ENCODE measurements at places on chromosomes 11 and 22.

- DNase-seq: no peak
These were observed 361.1 kb downstream of the ETS1 start for GRCh38 chr11:128226106-128226716.

- no peak for DNase-seq
These were observed 234.0 kb downstream of the ST3GAL4 start for GRCh38 chr11:126589492-126589803.

DNA sequence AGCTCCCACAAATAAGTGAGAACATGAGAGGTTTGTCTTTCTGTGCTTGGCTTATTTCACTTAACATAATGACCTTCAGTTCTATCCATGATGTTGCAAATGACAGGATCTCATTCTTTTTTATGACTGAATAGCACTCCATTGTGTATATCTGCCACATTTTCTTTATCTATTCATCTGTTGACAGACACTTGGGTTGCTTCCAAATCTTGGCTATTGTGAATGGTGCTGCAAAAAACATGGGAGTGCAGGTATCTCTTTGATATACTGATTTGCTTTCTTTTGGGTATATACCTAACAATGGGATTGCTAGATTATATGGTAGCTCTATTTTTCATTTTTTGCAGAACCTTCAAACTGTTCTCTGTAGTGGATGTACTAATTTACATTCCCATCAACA is 13.3 kb downstream of the GVQW3 start:
- no peak for DNase-seq

- DNase-seq: no peak
These were observed 109.4 kb upstream of the E2F8 start for GRCh38 chr11:19350160-19350559.

- no peak for DNase-seq
These were observed 100.3 kb upstream of the AKIP1 start for GRCh38 chr11:8810540-8811301.

DNA sequence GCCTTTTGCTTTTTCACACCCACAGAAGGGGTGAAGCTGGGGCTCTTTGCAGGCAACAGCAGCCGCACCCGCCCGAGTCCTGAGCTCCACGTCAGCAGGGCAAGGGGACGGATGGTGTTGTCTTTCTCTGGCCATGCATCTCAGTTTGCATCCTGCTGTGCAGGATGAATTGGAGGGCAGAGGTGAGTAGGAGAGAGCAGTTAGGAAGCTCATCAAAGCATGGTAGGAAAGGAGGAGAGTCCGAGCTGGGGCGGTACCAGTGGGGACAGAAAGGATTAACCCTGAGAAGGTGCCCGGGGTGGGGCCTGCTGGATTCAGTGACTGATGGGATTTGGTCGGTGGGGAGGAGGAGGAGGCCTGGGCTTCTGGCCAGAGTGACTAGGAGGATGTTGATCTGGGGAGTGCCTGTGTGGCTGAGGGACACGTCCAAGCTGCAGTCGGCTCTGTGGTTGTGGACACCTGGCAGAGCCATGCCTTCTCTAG is 14.6 kb downstream of the FAM83F start:
- DNase-seq: no peak

DNA sequence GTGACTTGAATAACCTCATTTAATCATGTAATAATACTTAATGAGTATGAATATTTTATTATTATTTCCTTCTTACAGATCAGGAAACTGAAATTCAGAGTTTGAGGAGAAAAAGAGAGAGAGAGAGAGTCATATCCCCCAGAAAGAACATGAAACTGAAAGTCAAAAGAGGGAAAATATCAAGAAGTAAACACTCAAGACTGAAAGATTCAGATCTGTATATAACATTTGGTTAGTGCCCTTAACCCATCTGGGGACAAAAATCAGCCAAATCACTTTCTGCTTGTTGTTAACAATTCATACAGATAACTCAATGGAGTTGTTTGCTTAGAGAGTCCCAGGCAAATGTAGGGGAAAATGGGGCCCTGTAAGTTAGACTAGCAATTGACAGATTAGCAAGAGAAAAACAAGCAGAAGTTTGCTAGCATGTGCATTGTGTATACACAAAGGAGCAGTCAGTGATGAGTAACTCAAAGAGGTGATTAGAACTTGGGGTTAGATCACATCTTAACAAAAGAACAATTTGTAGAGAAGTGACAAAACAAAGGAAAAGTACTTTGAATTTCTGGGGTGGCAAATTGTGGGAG is 25.9 kb upstream of the MMP13 start:
- DNase-seq: no peak

DNA sequence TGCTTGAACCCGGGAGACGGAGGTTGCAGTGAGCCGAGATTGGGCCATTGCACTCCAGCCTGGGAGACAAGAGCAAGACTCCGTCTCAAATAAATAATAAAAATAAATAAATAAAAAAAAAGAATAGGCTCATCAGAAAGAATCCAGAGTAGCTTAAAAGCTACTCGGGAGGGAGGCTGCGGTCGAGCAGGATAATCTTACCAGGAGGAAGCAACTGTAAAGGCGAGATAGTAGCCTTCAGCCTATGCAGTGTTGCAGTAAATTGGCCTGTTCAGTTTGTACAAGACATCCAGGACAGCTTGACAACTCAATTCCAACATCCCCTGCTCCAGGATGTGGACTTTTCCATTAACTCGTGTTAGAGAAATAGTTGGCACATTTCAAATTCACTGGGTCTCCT is 1164.7 kb downstream of the LRRC4C start:
- DNase-seq: no peak

DNA sequence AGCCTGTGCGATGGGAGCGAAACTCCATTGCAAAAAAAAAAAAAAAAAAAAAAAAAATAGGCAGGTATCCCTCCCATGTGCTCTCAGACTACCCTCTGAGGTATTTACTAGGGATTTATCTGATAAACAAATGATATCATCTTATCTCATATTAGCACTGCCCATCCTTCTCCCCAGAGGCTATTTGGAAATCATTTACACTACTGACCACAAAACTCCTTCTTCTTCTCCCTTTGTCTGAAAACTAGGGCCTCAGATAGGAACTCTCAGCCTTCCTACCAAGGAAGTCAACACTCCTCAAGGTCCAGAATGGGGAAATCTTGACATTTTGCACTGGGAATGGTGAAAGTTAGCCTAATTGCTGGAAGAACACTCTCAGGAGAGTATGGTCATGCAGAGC is 46.4 kb downstream of the LARGE2 start:
- DNase-seq: no peak

DNA sequence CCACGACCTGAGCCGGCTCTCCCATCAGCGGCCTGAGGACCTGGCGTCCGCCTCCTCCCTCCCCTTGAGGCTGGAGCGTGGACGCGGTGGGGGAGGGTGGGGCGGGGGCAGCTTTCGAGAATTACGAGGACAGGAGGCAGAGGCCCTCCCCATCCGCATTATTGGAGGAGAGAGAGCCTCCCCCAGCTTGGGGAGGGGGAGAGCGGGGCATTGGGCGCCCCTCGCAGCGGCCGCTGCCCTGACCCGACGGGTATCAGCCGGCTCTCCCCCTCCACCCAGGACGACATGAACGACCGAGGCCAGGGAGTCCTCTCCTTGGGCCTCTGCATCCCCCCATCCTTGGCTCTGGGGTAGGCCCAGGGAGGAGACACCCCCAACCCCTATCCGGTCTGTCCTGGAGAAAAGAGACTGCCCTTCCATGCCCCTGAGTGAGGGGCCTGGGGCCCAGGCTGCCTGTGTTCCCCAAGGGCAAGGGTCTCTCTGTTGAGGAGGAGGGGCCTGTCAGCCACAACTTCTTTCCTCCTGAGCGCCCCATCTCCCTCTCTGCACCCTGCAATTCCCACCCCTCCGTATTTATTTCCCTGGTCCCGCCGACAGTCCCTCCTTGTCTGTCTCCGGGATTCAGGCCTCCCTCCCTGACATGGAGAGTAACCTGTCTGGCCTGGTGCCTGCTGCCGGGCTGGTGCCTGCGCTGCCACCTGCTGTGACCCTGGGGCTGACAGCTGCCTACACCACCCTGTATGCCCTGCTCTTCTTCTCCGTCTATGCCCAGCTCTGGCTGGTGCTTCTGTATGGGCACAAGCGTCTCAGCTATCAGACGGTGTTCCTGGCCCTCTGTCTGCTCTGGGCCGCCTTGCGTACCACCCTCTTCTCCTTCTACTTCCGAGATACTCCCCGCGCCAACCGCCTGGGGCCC is 495 bp downstream of the GPR137 start:
- DNase-seq: no peak

DNA sequence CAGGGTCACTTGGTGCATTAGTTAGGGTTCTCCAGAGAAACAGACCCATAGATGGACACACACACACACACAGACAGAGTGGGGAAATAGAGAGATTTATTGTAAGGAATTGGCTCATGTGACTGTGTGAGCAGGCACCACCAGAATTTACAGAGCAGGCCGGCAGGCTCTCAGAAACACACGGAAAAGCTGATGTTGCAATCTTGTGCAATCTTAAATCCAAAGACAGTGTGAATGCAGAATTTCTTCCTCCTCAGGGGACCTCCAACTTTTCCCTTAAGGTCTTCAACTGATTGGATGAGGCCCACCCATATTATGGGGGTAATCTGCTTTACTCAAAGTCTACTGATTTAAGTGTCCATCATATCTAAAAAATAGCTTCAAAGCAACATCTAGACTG is 49.8 kb downstream of the APIP start:
- DNase-seq: no peak

GRCh38 chr11:8805296-8805695 is 105.7 kb upstream of the AKIP1 start:
- no peak for DNase-seq

DNA sequence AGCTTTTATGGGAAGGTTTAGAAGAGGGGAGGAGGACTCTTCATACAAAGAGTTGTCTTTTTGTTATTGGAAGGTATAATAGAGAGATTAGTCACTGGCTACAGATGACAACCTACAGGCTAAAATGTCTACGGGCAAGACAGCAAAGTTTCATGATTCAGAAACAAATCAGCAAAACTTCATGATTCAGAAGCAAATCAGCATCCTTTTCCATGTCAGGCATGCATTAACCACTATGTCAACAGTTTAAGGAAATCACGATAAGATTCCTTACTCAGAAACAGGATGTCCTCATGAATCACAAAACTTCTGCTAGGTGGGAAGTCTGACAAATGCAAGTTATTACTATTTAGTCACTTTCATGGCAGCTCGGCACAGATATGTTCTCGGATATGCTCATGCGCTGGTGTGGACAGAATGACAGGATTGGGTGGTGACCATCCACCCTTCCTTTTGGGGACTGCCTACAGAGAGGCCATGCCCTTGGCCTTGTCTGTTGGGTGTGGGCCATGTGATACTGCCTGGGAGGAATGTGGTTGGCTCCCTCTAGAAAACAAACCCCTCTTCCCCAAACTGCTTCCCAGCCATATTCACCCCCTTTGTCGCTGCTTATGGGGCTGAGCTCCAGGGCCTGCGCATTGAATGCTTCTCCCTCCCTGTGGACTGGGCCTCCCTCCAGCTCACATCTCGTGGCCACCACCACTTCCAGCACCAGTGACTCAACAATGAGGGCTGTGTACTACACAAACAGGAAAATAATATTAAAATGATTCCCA is 10.1 kb downstream of the C11orf91 start:
- DNase-seq: no peak

DNA sequence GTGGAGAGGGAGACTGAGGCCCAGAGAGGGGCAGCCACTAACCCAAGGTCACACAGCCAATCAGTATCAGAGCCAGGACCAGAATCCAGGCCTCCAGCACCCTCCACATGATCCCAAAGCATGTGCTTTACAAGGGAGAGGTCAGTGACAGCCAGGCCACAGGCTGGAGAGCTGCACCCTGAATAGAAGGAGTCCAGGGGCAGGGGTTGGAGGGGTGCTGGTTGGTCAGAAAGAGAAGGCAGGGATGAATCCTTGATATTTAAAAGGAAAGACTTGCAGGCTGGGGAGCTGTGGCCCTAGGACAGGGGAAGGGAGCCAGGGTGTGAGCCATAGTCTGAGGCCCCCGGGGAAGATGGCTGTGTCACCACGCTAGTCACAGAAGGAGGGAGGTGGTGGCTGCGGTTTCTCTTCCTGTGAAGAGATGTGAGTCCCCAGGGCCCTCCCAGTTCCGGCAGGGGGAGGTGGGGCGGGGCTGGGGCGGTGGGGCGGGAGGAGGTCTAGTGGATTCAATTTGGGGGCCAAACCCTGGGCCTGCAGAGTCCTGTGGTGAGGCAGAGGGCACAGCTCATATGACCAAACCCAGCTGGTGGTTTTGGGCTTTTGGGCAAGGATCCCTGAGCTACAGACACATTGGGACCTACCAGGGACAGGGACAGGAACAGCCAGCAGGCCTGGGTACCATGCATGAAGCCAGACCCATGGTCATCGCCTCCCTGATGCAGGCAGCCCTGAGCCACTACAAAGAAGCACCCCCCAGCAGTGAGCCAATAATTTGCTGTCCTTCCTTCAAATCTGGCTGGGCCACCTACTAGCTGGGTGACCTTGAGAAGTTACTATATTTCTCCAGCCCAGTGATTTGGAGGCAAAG is 14.0 kb downstream of the RAC2 start:
- DNase-seq: peak; percentile 77

GRCh38 chr11:94149431-94150017 is 20.9 kb downstream of the PANX1 start:
- no peak for DNase-seq

DNA sequence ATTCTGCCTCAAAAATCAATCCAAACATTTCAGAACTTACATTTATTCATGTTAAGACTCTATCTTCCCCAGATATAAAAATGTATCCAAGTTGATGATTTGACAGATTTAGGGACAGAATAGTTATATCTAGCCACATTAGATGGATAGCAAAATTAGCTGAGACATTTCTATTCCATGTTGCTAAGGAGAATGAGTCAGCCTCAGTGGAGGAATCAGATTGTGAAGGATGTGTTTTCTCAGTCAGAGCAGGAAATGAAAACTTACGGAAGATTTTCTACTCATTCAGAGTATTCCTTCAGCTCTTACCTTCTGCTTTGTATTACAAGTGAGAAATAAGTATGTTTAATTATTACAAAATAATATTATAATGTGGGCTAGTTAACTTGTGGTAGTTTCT is 556.3 kb upstream of the ANO3 start:
- DNase-seq: no peak

DNA sequence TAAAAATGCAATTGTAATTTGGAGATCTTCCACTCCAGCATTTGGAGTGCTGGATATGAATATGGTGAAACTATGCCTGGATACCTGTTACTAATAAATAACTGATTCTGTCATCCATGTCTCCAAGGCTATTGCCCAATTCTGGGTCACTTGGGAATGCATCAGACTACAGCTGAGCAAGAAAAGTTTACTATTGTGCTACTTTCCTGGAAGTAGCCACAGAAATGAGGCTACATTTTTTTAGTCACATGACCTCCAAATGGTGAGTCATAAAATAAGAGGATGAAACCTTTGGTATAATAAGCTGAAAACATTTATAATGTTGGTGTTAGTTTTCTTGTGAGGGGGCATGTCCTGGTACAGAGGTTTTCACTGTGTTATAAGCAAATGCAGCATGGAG is 44.4 kb downstream of the DCDC1 start:
- DNase-seq: no peak

- DNase-seq: no peak
These were observed 629 bp downstream of the ATP5MG start for GRCh38 chr11:118401880-118402590.

DNA sequence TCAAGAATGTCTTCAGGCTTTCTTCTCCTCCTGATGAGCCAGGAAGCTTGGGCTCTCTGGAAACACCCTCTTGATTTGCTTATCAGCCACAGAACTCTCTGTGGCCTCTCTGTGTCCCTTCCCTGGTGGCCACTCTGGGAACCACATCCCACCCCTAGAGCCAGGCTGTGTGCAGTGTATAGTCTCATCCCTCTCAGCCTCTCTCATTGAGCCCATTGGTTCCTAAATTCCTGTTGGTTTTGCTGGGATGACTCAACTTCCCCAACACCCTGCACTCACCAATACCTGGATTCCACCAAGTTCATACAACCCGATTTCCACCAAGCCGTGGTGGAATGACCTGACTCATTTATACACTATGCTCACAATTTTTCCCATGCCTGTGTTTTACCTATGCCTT is 5.2 kb downstream of the IRAG1 start:
- DNase-seq: no peak

All from GDM1 (cell line).